ENCODE measurements at places on chromosomes 2 and 18.

GRCh38 chr2:171404719-171405118, 29.1 kb downstream of the METTL8 start:
- DNase-seq: no peak

GRCh38 chr2:51612387-51612786, 580.5 kb upstream of the NRXN1 start:
- DNase-seq: no peak

DNA sequence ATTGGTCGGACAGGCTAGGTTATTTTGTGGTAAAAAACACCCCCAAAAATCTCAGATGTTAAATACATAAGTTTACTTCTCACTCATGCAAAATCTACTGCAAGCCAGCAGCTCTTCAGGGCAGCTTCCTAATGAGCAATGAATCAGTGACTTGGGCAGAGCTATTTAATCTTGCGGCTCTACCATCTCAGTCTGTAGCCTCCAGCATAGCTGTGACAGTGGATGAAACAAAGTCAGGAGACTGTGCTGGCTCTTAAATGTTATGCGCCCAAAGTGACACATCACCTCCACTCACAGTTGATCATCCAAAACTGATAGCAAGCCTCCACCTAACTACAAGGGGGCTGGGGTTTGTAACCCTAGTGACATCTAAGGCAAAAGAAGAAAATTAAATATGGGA, 571.9 kb downstream of the METTL4 start:
- DNase-seq: no peak

- no peak for DNase-seq
These were observed 201.3 kb upstream of the CXCR4 start for GRCh38 chr2:136319237-136319636.

DNA sequence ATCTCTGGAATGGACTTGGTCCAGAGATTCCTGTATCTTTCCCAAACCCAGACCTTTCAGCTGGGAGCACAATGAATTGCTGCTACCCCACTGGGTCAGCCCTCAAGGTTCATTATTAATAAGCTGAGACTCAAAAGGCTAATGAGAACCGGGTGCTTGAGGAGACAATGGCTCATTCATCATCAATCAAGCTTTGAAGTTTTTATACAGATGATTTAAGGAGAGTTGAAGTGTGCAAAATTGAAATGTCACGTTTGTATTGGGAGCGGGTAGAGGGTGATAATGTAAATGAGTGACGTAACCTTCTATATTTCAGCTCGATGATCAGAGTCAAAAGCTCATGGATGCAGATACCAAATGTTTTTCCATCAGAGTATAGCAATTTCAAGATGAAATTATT, 744.9 kb downstream of the ERBB4 start:
- no peak for DNase-seq

DNA sequence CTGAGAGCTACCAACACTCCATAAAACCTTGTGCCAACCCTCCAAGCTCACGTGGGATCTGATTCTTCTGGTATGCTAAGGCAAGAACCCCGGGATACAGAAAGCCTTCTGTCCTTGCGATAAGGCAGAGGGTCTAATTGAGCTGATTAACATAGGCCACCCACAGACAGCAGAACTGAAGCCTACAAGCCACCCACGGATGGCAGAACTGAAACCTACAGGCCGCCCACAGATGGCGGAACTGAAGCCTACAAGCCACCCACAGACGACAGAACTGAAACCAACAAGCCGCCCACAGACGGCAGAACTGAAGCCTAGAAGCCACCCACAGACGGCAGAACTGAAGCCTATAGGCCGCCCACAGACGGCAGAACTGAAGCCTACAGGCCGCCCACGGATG, 216.3 kb downstream of the SNTG2 start:
- no peak for DNase-seq

Data from iPS-NIHi11 (cell line).